IPS DF 6.9 (cell line): ENCODE measurements at places on chromosomes 16 and 17.

- no peak for DNase-seq
Measured at GRCh38 chr17:77474292-77474988, 333.7 kb downstream of the SEC14L1 start.

- DNase-seq: no peak
Measured at GRCh38 chr16:81905277-81905676, 106.0 kb downstream of the SDR42E1 start.

- no peak for DNase-seq
Measured at GRCh38 chr17:69734656-69735055, 320.2 kb downstream of the MAP2K6 start.

- DNase-seq: no peak
Measured at GRCh38 chr17:280901-281300, 71.7 kb downstream of the RPH3AL start.

DNA sequence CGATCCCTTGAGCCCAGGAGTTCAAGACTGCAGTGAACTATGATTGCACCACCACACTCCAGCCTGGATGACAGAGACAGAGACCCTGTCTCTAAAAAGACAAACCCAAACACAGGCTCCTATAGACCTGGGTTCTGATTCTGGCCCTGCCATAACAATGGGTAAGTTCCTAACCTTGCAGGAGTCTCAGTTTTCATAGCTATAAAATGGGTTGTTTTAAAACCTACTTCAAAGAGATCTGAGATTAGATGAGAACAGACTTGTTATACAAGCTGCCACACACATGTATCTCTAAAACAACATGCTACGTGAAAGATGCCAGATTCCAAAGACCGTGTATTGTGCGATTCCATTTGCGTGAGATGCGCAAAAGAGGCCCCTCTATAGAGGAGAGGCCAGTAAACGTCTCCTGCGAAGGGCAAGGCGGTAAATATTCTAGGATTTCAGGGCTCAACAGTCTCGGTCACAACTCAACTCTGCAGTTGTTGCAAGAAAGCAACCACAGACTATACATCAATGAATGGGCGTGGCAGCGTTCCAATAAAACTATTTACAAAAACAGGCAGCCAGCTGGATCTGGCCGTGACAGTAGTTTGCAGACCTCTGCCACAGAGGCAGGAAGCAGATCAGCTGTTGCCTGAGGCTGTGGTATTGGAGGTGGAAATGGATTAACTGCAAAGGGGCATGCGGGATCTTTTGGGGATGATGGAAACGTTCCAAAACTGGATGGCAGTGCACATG is 5.9 kb downstream of the CORO7 start:
- no peak for DNase-seq

DNA sequence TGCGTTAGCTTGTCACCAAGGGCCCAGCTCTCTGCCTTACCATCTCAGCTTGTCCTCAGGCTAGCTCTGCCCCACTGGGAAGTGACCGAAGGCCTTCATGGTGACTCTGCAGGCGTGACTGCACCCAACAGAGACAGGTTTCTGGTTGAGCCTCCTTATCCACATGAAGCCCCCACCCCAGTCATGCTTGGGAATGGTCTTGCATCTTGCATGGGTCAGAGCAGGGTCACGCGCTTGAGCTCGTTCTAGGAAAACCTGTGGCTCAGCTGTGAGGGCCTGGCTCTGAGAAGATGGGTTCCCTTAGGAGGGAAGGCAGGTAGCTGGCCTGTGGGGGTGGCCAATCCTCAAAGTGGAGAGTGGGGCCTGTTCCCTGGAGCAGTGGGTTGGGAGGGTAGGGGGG is 122.8 kb downstream of the BANP start:
- DNase-seq: no peak
